ENCODE measurements at places on chromosomes 11 and 22.
A peak's percentile ranks its signal among the peaks of the same experiment; 100 is the strongest.

DNA sequence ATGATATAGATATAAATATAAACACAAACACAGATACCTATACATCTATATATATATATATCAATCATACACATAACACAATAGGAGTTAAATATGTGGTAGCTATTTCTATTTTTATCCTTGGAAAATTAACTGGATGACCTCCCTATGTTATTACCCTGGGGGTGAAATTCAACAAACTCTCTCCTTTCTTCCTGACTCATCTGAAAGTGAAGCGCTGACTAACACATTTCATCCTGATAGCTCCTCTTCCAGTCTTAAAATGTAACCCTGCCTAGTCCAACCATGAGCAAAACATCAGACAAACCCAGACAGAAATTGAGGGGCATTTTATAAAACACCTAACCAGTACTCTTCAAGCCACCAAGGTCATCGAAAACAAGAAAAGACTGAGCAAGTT, 220.6 kb upstream of the ISX start:
- DNase-seq, result no peak

DNA sequence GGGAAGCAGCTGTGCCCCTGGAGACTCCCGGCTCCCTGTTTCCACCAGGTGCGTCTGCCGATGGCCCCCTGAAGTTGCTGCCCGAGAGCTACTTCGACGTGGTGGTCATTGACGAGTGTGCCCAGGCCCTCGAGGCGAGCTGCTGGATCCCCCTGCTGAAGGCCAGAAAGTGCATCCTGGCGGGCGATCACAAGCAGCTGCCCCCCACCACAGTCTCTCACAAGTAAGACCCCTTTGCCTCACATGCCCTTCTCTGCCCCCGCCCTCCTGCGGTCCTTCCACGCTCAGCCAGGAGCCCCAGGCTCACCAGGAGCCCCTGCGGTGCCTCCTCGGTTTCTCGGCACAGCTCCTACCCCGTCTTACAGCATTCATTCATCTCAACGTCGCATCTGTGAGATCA, 25.4 kb downstream of the IGHMBP2 start:
- DNase-seq, result no peak

GRCh38 chr22:27804470-27805297, 3.1 kb upstream of the MN1 start:
- DNase-seq, result peak; percentile 76

- no peak for DNase-seq
Measured at GRCh38 chr11:74384641-74385040, 13.6 kb downstream of the PGM2L1 start.

DNA sequence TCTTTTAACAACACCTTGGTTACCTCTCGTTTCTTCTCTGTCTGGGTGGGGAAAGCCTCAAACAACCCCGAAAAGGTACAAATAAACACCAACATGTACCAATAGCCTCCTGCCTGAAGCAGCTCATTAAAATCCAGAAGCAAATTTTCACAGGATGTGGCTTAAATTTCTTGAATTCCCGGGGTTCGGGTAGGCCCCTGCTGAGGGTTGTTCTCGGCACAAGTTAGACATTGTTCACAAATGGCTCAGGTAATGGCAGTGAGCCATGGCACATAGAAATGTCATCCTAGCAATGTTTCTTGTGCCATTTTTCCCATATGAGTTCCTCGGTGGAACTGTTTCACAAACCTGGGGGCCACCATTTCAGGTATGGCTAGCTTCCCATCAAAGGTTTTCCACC, 19.7 kb upstream of the GLYATL1 start:
- no peak for DNase-seq

DNA sequence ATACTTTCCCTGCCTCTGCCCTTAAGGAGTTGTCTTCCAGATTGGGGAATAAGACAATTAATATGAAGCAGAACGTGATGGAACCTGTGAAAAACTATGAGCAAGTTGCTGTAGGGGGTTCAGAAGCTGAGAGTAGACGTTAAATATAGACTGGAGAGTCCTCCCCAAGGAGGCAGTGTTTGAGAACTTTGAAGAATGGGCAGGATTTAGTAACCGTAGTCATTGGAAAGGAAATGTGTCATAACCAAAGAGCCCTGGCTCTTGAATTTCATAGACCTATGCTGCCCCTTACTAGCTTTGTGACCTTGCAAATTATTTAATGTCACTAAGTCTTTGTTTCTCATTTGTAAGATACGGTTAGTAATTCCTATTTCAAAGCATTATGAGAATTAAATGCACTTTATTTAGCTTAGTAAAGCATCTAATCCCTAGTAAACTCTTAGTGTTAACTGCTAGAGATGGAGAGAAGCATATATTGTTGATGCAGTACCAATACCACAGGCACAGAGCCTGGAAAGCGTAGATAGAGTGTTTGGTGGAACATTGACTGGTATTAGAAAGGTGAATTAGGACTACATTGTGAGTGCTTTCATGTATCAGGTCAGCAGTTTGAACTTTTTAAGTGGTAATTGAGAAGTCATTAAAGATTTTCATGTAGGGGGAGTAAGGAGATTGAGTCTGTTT, 54.1 kb downstream of the MCAM start:
- no peak for DNase-seq

- no peak for DNase-seq
Measured at GRCh38 chr11:118054712-118055640, 21.9 kb upstream of the TMPRSS4 start.

DNA sequence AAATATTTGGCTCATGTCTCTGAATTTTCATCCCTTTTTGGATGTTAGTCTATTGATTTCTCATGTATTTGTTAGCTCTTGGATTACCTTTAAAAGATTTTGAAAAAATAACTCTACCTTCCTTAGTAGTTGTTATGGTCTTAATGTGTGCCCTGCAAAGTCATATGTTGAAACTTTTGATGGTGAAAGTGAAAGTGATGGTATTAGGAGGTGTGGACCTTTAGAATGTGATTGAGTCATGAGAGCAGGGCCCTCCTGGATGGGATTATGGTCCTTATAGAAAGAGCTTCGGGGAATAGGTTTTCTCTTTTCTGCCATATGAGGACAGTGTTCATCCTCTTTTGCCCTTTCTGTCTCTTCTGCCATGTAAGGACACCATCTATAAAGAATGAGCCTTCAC, 33.6 kb upstream of the MPPED2 start:
- DNase-seq, result no peak

- DNase-seq, result no peak
Measured at GRCh38 chr11:96062134-96062533, 138.2 kb upstream of the MTMR2 start.

DNA sequence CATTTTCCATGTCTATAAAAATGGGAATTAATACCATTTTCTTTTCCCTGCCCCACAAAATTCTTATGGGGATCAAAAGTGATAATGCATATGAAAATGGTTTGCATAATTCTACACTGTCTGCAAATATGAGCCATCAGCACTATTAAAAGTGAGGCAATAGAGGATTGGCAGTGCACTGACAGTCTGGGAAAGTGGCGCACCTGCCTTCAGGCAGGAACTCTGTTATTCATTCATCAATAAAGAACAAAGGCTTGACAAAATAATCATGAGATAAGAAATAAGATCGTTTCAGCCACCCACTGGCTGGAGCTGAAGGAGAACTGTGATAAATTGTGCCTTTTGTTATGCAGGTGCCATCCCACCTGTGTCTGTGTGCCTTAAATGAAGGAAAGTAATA, 49.5 kb downstream of the ARFGAP2 start:
- DNase-seq, result no peak

DNA sequence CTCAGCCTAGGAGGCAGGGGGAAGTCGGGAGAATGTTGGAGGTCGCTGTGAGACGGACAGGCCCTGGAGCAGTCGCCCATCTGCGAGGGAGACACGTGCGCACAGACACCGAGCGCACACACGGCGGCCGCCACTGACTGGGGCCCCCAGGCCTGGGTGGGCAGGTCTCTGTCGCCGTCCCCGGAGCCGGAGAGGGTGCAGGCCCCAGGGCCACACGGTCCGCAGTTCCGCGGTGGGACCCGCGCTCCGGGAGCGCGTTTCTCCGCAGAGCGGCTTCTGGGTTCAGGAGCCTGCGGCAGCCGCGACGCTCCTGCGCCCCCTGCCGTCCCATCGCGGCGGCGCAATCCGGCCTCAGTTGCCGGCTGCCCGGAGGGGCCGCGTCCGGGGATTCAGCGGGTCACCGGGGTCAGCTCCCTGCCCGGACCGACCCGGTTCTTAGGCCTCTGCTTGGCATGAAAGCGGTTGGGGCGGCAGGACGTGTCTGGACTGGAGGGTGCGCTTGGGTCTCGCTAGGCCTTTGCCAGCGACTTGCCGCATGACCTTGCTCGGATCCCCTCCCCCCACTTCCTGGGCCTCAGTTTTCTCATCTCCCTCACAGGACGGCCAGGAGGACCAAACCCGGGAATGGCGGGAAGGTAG, 31.2 kb downstream of the PDE2A start:
- DNase-seq, result no peak

DNA sequence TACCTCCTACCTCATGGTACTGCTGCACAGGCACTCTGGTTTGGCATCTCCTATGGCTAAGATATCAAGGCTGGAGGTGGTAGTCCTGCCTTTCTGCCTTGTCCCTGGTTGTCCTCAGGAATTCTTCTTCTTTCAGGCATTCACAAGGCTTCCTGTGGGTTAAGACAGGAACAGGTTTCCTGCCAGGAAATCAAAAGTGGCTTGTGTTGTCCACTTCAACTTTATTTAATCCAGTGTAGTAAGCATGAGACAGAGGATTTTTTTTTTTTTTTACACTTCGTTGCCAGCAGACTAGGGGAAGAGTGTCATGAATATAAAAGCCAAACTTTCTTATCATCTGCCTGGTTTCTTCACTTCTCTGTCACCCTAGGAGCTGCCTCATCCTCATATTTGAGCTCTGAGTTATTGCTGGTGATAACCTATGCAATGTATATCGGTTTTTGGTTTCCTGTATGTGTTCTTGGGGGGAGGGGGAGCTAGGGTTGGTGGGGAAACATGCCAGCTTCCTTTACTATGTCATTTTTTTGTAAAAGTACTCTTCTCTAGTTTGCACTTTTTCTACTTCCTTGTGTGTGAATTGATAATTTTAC, 50.2 kb downstream of the XKR3 start:
- no peak for DNase-seq
